T-helper 2 cell (primary cell): ENCODE measurements at places on chromosomes 6 and 20.

- no peak for DNase-seq
Observed at GRCh38 chr20:17850684-17851026, 117.9 kb downstream of the SNX5 start.

GRCh38 chr6:137813308-137813970 lies 53.6 kb upstream of the TNFAIP3 start:
- no peak for DNase-seq

GRCh38 chr6:105774247-105774646 lies 311.9 kb upstream of the PRDM1 start:
- no peak for DNase-seq

- no peak for DNase-seq
Observed at GRCh38 chr6:42450477-42451332, 1.0 kb downstream of the TRERF1 start.

- no peak for DNase-seq
Observed at GRCh38 chr20:57205606-57206219, 60.7 kb downstream of the BMP7 start.

DNA sequence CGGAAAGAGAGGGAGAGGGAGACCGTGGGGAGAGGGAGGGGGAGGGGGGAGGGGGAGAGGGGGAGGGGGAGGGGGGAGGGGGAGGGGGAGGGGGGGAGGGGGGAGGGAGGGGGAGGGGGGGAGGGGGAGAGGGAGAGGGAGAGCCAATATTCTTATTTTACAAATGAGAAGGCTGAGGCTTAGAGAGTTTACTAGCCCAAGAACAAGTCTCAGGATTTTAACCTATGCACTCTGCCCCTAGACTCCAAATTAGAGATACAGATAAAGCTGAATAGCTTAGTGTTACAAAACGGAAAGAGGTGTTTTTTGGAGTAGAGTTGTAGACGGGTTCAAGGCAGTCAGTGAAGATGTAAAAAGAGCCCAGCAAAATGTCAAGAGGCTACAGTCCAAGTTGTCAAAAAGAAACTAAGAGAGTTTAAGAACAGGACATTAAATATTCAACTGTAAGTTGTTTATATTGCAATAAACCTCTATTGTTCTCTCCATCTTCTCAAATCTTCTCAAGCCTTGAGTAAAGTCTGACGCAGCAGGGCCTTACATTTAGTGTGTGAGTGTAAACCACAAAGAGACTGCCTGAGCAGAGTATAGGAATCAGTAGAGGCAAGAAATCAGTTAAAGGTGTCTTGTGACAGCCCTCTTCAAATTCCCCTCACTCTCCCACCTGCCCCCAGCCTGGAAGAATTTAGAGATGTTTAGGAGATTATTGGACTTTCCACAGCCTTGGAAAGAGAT lies 34.9 kb upstream of the AKIRIN2 start:
- peak; percentile 87 for DNase-seq

- DNase-seq, result no peak
Observed at GRCh38 chr6:142810952-142811514, 133.9 kb downstream of the HIVEP2 start.

DNA sequence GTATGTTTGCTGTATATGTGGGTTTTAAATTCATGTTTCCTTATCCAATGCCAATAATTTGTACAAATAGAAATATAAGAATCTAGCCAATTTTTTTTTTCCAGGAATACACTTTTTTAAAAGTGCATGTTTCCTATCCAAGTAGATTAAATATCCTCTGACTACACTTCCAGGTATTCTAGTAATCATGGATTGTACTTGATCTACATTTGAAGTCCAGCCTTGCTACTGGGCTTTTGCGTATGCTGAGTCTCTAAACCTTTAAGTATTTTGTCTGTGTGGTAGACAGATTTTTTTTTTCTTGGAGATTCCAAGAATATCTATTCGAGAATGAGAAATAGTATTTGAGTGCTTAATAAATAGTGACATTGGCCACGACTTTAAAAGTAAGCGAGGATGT lies 188.3 kb downstream of the SASH1 start:
- DNase-seq, result no peak

GRCh38 chr6:36955136-36955535 lies 598 bp downstream of the PI16 start:
- DNase-seq, result no peak

GRCh38 chr20:17593902-17594301 lies 24.0 kb downstream of the DSTN start:
- DNase-seq, result no peak

DNA sequence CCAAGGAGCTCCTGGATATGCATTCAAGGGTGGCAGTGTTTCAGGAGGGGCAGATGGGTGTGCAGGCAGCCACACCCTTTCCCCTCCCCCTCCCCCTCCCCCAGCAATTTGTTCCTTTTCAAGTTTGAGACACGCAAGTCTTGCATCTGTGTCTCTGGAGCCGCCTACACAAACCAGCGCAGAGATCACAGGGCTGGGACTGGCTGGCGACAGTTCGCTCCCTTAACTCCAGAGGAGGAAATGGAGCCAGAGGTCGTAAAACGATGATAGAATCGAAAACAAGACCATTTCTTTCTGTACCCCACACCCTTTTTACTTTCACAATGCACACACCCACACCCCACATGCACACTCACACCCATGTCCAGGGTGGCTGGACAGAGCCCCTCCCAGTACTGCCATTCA lies 163.1 kb downstream of the LY86 start:
- DNase-seq, result no peak

DNA sequence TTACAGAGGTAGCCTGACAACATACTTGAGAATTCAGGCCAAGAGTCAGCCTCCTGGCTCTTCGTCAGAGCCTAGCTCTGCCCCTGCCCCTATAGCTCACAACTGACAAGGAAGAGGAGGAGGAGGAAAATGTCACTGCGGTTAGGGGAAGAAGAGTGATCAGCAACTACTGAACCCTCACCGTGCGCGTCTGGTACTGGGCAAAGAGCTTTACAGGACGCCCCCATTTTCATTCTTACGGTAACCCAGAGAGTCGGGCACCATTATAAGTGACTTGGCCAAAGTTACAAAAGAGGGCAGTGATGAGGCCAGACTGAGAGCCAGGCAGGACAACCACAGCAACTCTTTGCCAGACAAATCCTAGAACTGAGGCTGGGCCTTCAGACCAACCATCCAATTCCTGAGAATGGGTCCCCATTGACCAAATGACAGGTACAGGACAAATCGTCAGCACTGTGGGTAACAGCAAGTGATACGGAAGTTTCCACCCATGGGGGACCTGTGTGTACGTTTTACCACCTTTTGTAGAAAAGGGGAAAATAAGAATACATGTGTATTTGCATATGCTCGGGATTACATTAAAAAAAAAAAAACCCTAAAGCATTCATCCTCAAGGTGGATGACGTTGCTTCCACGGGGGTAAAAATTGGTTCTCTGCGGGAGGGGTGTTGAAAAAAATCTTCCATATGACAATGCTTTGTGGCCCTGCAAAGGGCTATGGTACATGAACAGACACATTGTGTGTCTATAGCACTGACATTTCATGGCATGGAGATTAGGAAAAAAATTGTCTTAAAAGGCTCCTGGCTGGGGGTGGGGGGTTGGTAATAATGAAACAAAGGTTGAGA lies 118.0 kb downstream of the NFATC2 start:
- DNase-seq, result no peak

GRCh38 chr20:63898882-63899558 lies 4.1 kb downstream of the DNAJC5 start:
- no peak for DNase-seq

DNA sequence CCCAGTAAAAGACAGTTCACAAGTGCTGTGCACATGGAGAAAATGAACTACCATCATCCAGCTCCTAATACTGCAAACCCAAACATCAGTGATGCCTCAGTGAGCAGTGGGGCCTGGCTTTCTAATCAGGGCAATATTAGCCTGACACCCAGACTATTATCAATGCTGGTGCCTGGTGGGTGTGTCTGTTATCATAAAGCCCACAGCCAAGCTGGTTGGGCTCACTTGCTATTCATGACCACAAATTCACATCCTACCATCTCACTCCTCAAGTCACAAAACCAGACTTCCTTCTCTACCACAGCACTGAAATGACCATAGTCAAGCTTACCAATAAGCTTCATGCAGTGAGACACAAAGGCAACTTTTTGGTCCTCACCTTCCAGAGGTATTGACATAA lies 180.8 kb upstream of the PLN start:
- DNase-seq, result no peak

DNA sequence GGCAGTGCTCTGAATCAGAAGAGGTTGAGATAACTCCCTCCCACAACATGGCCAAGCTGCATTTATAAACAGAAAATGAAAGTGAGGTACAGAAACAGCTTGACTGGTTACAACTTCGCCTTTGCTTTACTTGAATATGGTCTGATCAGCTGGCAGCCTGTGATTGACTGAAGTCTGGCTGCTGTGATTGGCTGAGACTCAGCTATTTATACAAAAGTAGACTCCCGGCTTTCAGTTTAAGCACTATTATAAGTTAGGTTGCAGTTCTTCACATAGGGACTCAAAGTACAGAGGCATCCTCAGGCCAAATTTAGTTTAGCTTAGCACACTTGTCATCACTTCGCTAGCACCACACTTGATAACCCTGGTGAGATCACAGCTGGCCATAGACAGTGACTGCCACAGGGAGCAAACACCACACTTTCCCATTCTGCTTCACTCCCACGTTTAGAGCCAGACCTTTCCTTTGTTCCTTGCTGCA lies 362.6 kb downstream of the EPM2A start:
- peak; percentile 87 for DNase-seq

GRCh38 chr20:6157345-6157744 lies 34.5 kb upstream of the FERMT1 start:
- DNase-seq, result no peak

DNA sequence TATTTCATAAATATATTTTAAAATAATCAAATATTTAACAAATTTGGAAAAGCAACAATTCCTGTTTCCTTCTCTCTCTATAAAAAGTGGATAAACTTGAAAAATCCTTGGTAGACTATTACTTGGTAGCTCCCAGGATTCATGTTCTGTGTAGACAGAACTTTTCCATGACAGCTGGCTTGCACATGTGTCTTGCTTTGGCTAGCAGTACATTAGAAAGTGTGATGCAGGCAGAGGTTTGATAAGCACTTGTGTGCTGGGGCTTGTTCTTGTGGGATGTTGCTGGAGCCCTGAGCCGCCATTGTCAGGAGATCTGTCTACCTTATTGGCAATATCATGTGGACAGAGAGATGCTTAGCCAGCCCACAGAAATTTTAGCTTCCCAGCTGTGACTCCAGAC lies 327.2 kb downstream of the CDKAL1 start:
- no peak for DNase-seq

GRCh38 chr20:23257106-23257761 lies 93.4 kb upstream of the NXT1 start:
- no peak for DNase-seq

DNA sequence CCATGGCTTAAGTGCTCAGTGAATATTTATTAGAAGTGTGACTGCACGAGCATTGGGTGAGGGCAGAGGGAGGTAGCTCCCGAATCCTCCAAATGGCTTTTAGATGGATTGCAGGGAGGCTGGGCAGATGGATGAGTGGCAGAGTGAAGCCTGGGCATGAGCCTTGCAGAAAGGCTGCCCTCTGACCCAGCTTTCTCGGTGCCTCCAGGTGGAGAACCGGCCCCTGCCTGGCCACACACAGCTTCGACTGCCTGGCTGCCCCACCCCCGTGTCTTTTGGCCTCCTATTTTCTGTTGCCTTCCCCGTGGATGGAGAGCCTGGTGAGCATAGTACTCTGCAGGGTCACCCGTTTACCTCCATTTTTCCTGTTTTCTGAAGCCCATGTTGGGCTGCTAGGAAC lies 3.4 kb downstream of the VARS2 start:
- no peak for DNase-seq

- no peak for DNase-seq
Observed at GRCh38 chr20:63895952-63896263, 982 bp downstream of the DNAJC5 start.

GRCh38 chr6:75619230-75619899 lies 17.7 kb downstream of the SENP6 start:
- no peak for DNase-seq

DNA sequence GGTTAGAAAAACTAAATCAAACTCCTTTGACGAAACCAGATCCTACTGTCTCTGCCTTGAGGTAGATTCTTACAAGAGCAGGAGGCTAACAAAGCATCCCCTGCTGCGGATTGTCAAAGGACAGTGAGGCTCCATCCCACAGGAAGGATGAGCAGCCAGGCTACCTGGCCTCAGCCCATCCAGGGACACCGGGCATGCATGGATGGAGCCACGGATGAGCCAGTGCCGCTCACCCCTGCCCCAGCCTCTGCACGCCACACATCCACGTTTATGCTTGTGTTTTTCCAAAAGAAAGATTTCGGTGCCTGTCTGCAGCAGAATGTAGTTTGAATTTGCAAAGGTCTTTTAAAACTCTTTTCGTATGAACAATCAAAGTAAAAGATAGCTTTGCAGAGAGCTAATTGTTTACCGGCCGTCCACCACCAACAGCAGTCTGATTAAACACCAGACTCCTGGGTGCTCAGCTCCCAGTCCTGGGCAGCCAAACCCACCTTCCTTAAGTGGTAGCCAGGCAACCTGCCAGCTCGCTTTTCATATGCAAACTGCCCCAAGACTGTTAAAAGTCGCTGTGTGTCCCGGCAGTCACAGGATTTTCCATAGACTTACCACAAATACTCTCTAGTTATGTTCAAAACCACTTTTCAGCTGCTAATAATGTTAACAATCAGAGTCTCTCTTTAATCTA lies 999 bp downstream of the THBS2 start:
- no peak for DNase-seq

DNA sequence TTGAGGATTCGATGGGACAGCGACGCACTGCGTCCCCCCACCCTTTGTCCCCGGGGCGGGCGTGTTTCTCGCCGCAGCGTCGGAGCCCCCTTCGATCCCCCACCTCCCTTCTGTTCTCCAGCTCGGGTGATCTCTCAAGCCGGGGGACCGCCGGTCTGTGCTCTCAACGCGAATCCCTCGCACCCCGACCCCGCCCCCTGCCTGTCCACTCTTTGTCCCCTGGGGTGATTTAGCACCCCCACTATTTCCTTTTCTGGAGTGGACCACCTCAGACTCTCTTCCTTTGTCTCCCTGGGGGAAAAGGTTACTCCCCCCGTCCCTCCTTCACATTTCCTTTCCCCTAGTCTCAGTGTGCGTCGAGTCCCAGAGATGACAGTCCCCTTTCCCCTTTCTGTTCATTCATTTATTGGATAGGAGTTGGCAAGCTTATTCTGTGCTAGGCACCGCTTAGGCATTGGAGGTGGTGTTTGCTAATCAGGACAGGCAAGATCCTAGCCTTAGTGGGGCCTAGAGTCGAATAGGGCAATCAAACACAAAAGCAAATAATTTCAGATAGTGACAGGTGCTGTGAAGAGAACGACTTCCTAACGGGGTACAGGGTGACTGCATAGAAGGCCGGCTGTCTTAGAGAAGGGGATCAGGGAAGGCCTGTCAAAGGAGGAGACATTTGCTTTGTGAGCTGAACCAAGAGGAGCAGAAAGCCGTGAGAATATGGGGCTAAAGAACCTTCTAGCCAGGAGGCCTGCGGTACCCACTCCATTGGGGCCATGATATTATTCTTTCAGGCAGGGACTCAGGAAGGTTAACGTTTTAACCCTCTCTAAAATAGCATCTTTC lies 741 bp downstream of the PTPN1 start:
- peak; percentile 24 for DNase-seq

DNA sequence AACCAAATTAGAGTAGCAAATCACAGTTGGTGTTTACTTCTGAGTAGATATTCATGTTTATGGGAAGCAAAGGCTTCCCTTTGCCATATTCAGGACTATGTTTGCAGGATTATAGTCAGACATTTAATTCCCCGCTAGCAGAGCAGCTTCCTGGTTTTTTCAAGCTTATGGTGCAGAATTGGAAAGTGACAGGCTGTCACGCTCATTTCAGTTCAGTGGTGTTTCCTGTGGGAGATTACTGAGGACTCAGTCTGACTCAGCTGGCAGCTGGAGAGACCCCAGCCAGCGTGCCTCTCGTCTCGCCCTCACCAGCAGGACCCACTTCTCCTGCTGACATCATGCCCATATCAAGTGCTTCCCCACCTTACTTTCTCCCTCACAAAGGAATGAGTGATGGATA lies 85.1 kb downstream of the LYRM2 start:
- no peak for DNase-seq
